CD4-positive, alpha-beta T cell (primary cell): ENCODE measurements at places on chromosomes 13 and 19. TPM values are rescaled to one million over a fixed set of nuclear protein-coding genes. Genes with fewer than 3 reads are reported as not detected.

The EID2B gene
- 5.1 TPM for total RNA-seq

- no peak overlapping the region for H3K27ac ChIP-seq
- H3K27me3 ChIP-seq, result no peaks in the 10 kb centered on the region
- H3K36me3 ChIP-seq, result no peaks in the 10 kb centered on the region
- H3K4me1 ChIP-seq, result no peaks in the 10 kb centered on the region
- H3K4me3 ChIP-seq, result no peak overlapping the region
- DNase-seq, result no peak
Observed at GRCh38 chr13:100356426-100356825, 232.2 kb downstream of the GGACT start.

GRCh38 chr19:39083983-39084731, at the start of gene ACP7:
ACP7 (plus strand) TSS chr19:39084368; CDS start chr19:39085270, 902 bp downstream.
- H3K27me3 ChIP-seq, result peaks cover 37% of the 10 kb centered on the region
- peak within 1 kb of the TSS; percentile 44 for H3K4me3 ChIP-seq
- H3K4me1 ChIP-seq, result peaks cover 22% of the 10 kb centered on the region
- H3K36me3 ChIP-seq, result no peaks in the 10 kb centered on the region
- DNase-seq, result peak; percentile 46

The RYR1 gene
- 0.20 TPM for total RNA-seq

DNA sequence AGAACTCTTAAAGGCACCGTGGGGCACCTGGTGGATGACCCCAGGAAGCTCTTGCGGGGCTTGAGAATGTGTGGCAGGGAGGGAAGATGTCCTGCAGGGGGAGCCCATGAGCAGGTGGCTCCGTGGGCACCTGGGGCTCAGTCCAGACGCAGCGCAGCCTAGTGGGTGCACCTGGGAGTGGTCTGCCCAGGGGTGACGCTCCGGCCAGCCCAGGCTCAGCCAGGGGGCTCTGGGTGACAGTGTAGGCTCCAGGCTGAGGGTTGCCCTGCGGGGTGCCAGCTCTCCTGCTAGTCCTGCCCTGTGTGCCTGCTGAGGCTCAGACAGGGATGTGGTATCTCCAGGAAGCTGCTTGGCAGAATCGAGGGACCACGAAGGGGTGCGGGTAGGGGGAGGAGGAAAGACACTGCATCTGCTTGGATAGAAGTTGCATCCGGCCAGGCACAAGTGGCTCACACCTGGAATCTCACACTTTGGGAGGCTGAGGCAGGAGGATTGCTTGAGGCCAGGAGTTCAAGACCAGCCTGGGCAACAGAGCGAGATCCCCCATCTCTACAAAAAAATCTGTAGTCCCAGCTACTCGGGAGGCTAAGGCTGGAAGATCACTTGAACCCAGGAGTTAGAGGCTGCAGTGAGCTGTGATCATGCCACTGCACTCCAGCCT, 15.0 kb upstream of the PGLS start:
- H3K4me3 ChIP-seq, result no peak overlapping the region
- peak; percentile 72 for DNase-seq
- peaks cover 25% of the 10 kb centered on the region for H3K4me1 ChIP-seq
- no peak overlapping the region for H3K27ac ChIP-seq

DNA sequence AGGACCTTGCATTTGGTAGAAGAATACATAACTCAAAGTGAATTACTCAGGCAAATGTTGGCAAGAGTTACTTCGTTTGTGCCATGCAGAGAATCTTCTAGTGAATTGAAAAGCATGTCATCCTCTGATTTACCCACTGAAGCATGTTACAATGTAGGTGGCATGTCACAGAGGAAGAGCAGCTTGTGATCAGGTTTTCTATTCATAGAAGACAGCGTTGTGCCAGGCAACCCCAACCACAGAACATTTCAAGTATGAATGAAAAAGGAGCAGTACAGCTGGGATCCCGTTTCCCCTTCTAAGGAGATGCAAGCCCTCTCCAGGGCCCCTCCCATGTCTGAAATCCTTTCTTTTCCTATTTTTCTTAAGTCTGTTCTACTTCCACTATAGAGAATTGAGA, 6.0 kb upstream of the KATNAL1 start:
- H3K4me1 ChIP-seq, result no peaks in the 10 kb centered on the region
- no peak overlapping the region for H3K4me3 ChIP-seq
- H3K27me3 ChIP-seq, result no peaks in the 10 kb centered on the region
- DNase-seq, result no peak
- no peaks in the 10 kb centered on the region for H3K36me3 ChIP-seq
- H3K27ac ChIP-seq, result no peak overlapping the region

GRCh38 chr13:72317346-72318109, 409.9 kb downstream of the MZT1 start:
- no peaks in the 10 kb centered on the region for H3K27me3 ChIP-seq
- H3K27ac ChIP-seq, result no peak overlapping the region
- H3K36me3 ChIP-seq, result no peaks in the 10 kb centered on the region
- no peak for DNase-seq
- H3K4me3 ChIP-seq, result no peak overlapping the region
- H3K4me1 ChIP-seq, result no peaks in the 10 kb centered on the region

The KLK15 gene
- not detected for total RNA-seq

The NPHS1 gene
- not detected for total RNA-seq

The OSCAR gene
- total RNA-seq, result 0.41 TPM

DNA sequence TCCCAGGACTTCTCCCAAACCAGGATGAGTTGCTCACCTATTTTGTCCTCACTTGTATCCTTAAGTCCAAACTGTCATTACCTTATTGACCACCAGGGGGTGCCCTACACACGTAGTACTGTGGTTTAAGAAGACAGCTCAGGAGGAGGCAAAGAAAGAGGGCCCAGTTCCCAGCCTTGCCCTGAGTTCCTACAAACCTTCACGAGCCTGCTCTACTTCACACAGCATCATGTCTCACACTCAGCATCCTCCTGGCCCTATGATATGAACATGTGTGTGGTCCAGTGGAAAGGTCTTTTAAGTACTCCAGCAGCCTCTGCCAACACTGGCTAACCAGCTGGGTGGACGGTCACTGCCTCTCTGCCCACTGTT, 8.1 kb upstream of the ZNF784 start:
- peaks cover 49% of the 10 kb centered on the region for H3K4me1 ChIP-seq
- peak; percentile 94 for DNase-seq
- H3K27ac ChIP-seq, result no peak overlapping the region
- H3K4me3 ChIP-seq, result no peak overlapping the region

DNA sequence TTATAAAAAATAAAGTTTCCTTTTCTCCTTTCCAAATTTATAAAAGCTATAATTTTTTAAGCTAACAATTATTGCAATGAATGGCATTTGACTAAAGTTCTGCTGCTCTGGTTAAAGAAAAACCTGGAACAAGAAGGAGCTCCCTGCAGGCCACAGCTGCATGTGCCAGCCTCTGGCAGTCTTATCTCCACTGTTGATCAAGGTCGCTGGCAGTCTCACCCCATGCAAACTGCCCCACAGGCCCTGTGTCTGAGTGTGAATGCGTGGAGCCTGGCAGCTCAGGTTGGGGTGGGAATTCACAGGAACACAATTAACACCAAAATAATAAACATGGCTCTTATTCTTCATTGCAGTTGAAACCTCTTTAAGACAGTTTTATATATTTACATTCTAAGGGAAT, 30.2 kb upstream of the FREM2 start:
- H3K36me3 ChIP-seq, result no peaks in the 10 kb centered on the region
- no peaks in the 10 kb centered on the region for H3K4me1 ChIP-seq
- no peaks in the 10 kb centered on the region for H3K27me3 ChIP-seq
- H3K27ac ChIP-seq, result no peak overlapping the region
- H3K4me3 ChIP-seq, result no peak overlapping the region
- no peak for DNase-seq

GRCh38 chr13:66009241-66009640, 1220.9 kb downstream of the PCDH9 start:
- DNase-seq, result no peak
- H3K27ac ChIP-seq, result no peak overlapping the region
- no peaks in the 10 kb centered on the region for H3K36me3 ChIP-seq
- no peaks in the 10 kb centered on the region for H3K4me1 ChIP-seq
- H3K27me3 ChIP-seq, result no peaks in the 10 kb centered on the region
- H3K4me3 ChIP-seq, result no peak overlapping the region

The SOX1 gene
- total RNA-seq, result not detected

DNA sequence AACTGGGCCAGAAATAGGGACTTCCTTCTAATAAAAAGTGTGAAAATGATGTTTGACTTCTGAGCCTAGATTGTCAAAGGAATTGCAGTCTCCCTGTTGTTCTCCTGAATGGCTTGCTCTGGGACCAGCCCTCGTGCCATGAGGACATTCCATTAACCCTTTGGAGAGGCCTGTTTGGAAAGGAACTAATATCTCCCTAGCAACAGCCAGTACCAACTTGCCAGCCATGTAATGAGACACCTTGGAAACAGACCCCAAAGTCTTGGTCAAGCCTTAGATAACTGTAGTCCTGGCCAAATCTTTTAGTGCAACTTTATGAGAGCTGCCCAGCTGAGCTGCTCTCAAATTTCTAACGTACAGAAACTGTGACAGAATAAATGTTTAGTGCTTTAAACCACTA, 8.2 kb upstream of the SIAH3 start:
- no peaks in the 10 kb centered on the region for H3K36me3 ChIP-seq
- no peak for DNase-seq
- H3K27ac ChIP-seq, result no peak overlapping the region
- H3K4me1 ChIP-seq, result no peaks in the 10 kb centered on the region

The IGLON5 gene
- total RNA-seq, result not detected

- DNase-seq, result peak; percentile 96
- peak within 1 kb of the TSS; percentile 91 for H3K4me3 ChIP-seq
- peak within 1 kb of the TSS; percentile 96 for H3K27ac ChIP-seq
- H3K4me1 ChIP-seq, result peaks cover 75% of the 10 kb centered on the region
Observed at GRCh38 chr19:1275260-1275975, at the start of gene FAM174C. FAM174C (plus strand) TSS chr19:1275530; CDS start chr19:1275550, 20 bp downstream.

DNA sequence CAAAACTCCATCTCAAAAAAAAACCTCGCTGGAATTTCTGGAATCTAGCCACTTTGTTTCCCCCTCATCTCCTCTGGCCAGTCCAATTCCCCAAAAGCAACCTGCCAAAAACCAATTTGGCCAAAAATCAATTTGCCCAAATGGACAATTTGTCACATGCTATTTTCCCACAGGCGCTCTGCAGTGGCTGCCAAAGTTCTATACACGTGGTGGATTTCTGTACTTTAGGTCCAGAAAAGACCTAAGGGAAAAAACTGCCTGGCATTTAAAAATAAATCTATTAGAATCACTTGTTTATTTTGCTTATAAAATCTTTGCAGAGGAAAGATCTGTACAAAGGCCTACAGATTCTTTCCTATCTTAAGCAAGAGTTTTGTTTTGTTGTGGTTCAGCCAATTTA, 79.4 kb downstream of the MAP4K1 start:
- H3K27me3 ChIP-seq, result no peaks in the 10 kb centered on the region
- H3K4me3 ChIP-seq, result no peak overlapping the region
- no peaks in the 10 kb centered on the region for H3K36me3 ChIP-seq
- peaks cover 40% of the 10 kb centered on the region for H3K4me1 ChIP-seq
- DNase-seq, result no peak
- H3K27ac ChIP-seq, result peak overlapping the region; percentile 11

- no peak overlapping the region for H3K4me3 ChIP-seq
- DNase-seq, result no peak
- H3K4me1 ChIP-seq, result peaks cover 18% of the 10 kb centered on the region
- no peak overlapping the region for H3K27ac ChIP-seq
- H3K36me3 ChIP-seq, result peaks cover 38% of the 10 kb centered on the region
Observed at GRCh38 chr13:51760592-51760991, 43.4 kb downstream of the DHRS12 start.

The CLASRP gene
- 154 TPM for total RNA-seq

The CEACAM1 gene
- 1.2 TPM for total RNA-seq

DNA sequence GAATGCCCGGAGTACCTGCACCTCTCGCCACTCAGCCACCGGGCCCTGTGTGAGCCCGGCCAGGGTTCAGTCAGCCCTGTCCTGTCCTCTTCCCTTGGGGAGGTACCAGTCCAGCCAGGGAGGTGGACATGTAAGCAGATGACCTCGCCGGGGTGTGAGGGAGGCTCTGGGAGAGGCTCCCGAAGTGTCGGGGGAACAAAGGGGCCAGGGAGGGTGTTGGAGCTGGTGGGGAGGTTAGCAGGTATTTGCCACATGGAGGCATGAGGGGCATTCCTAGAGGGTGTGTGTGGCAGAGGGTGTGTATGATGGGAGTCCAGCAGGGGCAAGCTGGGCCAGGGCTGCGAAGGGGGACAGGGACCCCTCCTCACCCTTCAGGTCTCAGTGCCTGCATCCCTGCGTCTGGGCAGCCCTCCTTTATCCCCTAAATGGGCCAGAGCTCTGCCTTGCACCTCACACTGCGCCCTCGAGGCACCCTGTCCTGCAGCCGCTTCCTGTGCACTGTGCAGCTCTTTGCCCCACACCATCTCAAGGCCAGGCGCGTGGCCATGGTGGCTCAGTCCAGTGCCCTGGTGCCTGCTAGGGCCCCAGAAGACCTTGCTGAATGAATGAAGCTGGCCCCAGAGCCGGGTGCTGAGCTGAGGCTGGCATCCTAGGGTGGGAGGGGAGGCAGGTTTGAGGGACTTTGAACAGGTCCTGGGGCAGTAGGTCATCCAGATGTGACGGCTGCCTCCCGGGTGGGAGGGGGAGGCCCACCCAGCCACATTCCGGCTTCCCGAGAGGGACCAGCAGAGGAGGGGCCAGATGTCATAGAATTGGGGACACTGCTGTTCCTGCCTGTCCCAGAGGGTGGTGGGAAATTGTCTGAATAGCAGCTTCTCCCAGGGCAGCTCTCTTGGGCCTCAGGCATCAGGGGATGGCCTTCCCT, 3.1 kb downstream of the DDA1 start:
- DNase-seq, result no peak
- H3K36me3 ChIP-seq, result peaks cover 38% of the 10 kb centered on the region
- H3K4me1 ChIP-seq, result peaks cover 49% of the 10 kb centered on the region
- no peak overlapping the region for H3K27ac ChIP-seq
- no peak overlapping the region for H3K4me3 ChIP-seq

The KIR3DL1 gene
- total RNA-seq, result not detected

DNA sequence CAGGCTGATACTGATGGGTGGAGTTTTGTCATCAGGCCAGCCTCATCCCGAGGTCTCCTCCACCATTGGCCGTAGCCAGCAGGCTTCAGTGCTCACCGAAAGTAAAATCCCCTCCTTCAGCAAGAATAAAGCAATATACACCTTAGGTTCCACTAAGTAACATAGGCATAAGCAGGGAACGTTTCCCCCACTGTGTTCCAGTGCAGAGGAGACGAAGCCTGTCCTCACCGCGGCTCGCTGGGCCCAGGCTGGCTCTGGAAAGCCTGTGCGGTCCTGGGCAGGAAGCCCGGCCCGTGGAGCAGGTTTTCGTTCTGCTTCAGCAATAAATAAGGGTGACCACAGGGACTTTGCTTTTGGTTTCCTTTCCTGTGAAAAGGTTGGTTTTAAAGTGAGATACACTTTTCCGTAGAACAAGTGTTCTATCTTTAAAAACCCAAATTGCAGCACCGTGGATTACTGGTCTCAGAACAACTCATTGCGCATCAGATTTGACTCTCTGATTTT, 16.3 kb upstream of the TEX29 start:
- no peak overlapping the region for H3K4me3 ChIP-seq
- no peaks in the 10 kb centered on the region for H3K27me3 ChIP-seq
- H3K4me1 ChIP-seq, result no peaks in the 10 kb centered on the region
- H3K36me3 ChIP-seq, result peaks cover 65% of the 10 kb centered on the region
- no peak overlapping the region for H3K27ac ChIP-seq
- DNase-seq, result no peak

The CD22 gene
- 0.52 TPM for total RNA-seq

- no peaks in the 10 kb centered on the region for H3K27me3 ChIP-seq
- no peak overlapping the region for H3K4me3 ChIP-seq
- DNase-seq, result no peak
- H3K27ac ChIP-seq, result no peak overlapping the region
- peaks cover 2% of the 10 kb centered on the region for H3K36me3 ChIP-seq
- peaks cover 11% of the 10 kb centered on the region for H3K4me1 ChIP-seq
Observed at GRCh38 chr19:4294389-4294788, 7.8 kb downstream of the TMIGD2 start.
